EL (cell line): ENCODE measurements at places on chromosomes 7 and 10.
A peak's percentile ranks its signal among the peaks of the same experiment; 100 is the strongest.

GRCh38 chr10:50498465-50498864, 125.3 kb downstream of the SGMS1 start:
- no peak for DNase-seq

DNA sequence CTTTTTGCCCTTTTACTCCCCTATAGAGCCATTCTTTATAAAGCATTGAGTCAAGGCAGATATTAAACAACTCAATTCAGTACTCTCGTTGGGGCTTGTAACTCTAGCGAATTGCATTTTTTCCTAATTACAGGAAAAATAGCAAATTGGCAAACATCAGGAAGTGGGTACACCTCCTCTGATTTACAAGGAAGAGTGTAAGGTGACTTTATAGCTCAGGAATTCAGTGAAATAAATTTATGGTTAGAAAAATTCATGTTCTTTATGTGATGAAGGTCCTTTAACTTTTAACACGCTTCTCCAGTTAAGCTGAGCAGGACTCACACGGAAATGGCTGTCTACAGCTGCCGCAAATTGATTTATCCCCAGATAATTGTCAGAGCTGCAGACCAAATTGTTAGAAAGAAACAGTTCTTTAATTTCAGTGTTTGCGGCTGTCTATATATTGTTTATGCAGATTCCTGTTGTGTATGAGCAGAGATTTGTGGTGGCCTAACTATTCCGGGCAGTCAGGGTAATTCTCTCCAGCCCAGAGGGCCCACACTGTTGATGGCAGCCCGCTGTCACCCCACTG, 151.1 kb upstream of the MKI67 start:
- no peak for DNase-seq

DNA sequence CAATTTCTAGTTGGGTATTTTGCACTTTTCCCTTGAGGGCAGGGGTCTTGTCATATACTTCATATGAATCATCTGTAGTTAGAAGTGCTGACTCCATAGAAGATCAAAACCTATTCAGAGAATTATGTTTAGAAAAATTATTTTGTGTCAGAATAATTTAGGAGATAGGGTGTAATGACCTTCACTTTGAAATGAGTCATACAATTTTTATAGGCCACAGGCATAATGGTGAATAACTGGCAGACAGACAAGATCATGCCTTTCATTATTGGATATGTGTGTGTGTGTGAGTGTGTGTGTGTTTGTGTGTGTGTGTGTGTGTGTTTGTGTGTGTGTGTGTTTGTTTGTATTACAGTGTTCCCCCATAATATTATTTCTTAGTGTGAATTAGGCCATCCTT, 523.0 kb downstream of the ANKRD7 start:
- DNase-seq = no peak

- peak; percentile 66 for DNase-seq
Measured at GRCh38 chr7:6284055-6284400, 11.6 kb upstream of the CYTH3 start.

DNA sequence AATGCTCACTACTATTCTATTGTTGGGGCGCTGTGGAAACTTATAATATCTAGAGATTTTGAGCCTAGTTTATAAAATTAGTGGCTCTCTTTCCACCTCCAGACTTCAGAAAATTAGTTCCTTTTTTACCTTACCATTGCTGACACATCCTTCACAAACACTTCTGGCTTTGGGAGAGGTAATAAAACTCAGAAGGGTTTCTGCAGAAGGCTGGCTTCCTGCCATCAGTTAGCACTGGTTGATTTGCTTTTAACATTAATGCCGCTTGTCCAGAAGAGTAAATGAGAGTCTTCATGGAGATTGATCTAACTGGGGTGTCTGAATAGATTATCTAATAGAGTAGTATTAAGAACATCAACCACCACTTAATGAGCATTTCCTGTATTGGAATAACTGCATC, 20.3 kb downstream of the ACSM6 start:
- peak; percentile 44 for DNase-seq

GRCh38 chr7:45582868-45583277, 8.7 kb downstream of the ADCY1 start:
- no peak for DNase-seq

- peak; percentile 28 for DNase-seq
Measured at GRCh38 chr10:100907175-100907574, 5.6 kb upstream of the SLF2 start.

DNA sequence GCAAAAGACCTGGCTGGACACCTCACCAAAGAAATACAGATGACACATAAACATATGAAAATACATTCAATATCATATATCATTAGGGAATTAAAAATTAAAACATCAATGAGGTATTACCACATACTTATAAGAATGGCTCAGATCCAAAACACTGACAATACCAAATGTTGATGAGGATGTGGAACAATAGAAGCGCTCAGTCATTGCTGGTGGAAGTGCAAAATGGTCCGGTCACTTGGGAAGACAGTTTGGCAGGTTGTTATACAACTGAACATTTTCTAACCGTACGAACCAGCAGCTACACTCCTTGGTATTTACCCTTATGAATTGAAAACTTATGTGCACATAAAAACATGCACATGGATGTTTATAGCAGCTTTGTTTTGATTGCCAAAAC, 38.5 kb downstream of the ZMYND11 start:
- no peak for DNase-seq

GRCh38 chr10:8017277-8017676, 37.2 kb upstream of the GATA3 start:
- no peak for DNase-seq

DNA sequence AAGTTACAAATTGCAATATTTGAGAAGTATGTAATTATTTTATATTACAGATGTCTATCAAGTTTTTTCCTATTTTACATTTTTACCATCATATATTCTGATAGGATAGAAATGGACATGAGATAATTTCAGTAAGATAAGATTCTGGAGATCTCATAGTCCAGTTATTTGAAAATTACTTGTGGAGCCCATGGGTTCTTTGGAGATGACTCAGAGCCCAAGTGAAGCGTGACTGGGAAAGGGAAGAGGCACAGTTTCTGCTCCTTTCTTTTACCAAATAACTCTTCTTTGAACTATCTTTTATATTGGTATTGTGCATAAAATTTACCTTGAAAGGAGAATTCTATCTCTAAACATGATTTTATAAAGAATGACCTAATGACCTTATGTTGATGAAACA, 2.4 kb downstream of the CD36 start:
- DNase-seq = peak; percentile 77

GRCh38 chr10:75180592-75180991, 30.0 kb upstream of the VDAC2 start:
- no peak for DNase-seq

- no peak for DNase-seq
Measured at GRCh38 chr10:133110133-133110532, 22.4 kb downstream of the ADGRA1 start.

GRCh38 chr10:124389613-124390361, 28.9 kb downstream of the OAT start:
- DNase-seq = no peak

- no peak for DNase-seq
Measured at GRCh38 chr10:123560301-123561140, 105.6 kb upstream of the GPR26 start.

- DNase-seq = no peak
Measured at GRCh38 chr7:22629056-22629455, 97.9 kb upstream of the IL6 start.
